ENCODE measurements at places on chromosomes 6 and 20.
A peak's percentile ranks its signal among the peaks of the same experiment; 100 is the strongest.

DNA sequence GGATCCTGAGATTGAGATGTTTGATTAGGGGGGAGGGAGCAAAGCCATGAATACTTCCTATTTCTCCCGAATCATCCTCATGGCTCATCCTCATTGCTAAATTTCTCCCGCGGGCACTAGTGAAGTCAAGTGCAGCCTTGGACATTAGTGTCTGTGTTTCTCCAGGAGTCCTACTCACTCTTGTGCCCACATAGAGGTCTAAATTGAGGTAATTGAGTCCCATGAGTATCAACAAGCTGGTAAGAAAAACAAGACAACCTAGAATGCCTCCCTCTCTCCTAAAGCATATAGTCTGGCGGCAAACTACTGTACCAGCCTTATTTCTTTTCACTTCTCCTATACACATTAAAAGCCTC is 420 bp downstream of the CENPQ start:
- DNase-seq = peak; percentile 40

GRCh38 chr6:62479697-62480220 is 193.7 kb upstream of the KHDRBS2 start:
- DNase-seq = no peak

DNA sequence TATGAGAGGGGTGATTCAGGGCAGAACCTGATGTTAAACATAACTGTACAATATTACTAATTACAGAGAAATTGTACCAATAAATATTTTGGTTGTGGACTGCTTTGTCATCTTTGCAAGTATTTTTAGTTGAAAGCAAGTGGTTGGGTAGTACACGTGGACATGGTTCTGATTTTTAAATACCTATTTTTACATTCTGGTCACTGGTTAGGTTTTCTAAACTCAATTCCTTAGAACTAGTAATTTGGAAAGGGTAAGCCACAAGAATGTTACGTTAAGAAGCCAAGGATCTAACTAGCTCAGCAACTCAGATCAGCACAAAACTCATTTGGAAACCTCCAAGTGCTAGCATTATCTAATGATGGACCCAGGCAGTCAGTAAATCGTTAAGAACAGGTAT is 2.7 kb downstream of the EPB41L2 start:
- no peak for DNase-seq

GRCh38 chr6:45675634-45676033 is 297.9 kb upstream of the SUPT3H start:
- no peak for DNase-seq

GRCh38 chr6:154703124-154703523 is 30.1 kb upstream of the SCAF8 start:
- DNase-seq = no peak

DNA sequence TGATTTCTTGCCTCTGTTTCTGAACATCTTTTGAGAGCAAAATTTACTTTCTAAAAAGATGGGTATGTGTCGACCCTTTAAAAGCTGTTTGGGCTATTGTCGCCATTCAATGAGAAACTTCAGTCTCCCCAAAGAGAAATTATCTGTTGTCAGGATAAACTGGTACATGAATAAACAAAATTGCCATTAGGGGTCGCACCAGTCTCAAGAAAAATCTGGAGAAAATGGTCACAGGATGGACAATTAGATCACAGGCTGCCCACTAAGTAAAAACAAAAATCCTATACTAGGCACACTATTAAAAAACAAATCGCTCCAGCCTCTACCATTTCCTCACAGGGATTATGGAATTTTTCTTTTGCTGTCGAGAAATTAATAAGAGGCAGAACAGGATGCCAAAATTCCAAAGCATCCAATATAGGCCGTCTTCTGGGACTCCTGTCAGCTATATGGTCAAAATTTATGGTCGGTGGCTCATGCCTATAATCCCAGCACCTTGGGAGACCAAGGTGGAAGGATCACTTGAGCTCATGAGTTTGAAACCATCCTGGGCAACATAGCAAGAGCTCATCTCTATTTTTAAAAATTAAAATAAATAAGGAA is 5.5 kb upstream of the HLA-E start:
- DNase-seq = peak; percentile 69

- no peak for DNase-seq
These were observed 103.5 kb downstream of the ATXN1 start for GRCh38 chr6:16657768-16658167.

DNA sequence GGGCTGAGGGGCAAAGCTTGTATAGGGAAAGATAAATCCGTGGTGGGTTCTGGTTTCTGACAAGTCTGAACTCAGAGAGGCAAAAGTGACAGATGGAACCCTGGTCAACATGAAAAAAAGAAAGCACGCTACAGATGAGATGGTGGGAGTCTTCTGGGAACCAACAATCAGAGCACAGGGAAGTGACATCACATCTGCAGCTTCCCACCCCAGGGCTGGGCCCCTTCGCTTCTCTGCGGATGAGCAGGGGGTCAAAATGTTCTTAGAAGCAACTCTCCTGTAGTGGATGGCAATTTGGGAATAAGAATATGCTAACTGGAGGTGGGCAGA is 129.2 kb upstream of the AKAP12 start:
- DNase-seq = peak; percentile 39

DNA sequence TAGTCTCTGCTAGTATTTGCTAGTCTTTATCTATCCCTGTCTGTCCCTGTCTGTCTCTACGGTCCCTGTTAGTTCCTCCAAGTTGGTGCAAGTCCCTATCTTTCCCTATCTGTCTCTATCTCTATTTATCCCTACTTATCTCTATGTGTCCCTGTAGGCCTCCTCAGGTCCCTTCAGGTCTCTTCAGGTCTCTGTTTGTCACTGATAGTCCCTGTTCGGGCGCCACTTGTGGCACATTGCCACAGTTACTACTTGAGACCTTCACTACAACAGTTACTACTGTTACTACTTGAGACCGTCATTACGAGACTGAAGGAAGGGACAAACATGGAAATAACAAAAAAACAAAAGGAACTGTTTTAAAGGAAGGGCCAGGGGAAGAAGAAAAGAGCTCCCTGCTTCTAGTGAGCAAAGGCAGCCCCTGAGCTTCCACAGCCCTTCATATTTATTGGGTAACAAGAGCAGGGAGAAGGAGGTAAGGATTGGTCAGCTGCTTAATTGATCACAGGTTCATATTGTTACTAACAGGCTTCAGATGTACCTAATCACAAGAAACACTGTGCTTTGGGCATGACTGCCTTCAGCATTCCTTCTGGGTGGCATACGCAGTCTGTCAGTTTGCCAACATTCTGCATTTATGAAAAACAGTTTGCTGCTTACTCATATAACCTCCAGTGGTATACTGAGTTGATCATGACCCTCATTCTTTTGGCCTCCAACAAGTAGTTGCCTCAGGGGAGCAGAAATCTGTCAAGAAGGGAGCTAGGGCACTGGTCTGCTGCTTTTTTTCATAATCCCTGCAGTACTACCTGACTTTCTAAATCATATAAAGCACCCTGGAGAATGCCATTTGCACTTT is 8.4 kb downstream of the EPB41L2 start:
- DNase-seq = no peak

DNA sequence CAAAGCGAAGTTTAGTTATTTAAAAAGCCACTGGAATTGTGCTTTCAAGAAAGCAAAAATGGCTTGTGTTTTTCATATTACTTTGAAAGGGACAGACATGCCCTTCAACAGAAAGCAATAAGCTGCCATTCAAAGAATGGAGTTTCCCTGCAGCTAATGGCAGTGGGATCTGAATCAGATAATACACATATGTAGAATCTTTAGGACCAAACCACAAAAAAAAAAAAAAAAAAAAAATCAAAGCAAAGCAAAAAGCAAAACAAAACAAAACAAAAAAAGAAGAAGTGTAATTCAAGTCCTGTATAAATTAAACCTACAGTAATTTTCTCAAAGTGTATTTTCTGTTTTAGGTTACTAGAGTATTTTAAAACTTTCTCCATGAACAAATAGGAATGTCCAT is 63.6 kb upstream of the ZNF217 start:
- DNase-seq = no peak

- DNase-seq = no peak
These were observed 1054.3 kb downstream of the EPHA7 start for GRCh38 chr6:92364948-92365541.

GRCh38 chr20:58053391-58054055 is 174.9 kb downstream of the ANKRD60 start:
- DNase-seq = no peak

All from NCI-H82 (cell line).